Psoas muscle (tissue), 8 donors: ENCODE measurements at places on chromosomes 2 and 18.

GRCh38 chr2:121257480-121257840 is 27.5 kb downstream of the TFCP2L1 start:
- DNase-seq = no peak

DNA sequence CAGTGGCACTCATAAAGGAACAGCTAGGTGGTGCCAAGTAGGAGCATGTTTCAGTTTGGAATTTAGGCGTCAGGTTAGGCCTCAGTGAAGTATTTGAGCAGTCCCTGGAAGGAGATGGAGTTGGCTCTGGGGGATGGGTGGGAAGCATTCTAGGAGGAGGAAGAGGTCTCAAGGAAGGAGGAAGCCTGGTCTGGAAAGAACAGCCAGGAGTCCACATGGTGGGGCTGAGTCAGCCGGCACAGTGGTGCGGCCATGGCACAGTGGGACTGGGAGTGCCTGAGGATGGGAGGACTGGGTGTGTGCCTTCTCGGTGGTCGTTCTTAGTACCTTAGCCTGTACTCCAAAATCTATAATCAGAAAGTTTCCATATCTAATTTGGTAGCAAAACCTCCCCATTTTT is 373.3 kb downstream of the PTPRM start:
- DNase-seq = no peak

GRCh38 chr18:12278741-12279682 is 24.9 kb downstream of the CIDEA start:
- DNase-seq = peak; percentile 83

DNA sequence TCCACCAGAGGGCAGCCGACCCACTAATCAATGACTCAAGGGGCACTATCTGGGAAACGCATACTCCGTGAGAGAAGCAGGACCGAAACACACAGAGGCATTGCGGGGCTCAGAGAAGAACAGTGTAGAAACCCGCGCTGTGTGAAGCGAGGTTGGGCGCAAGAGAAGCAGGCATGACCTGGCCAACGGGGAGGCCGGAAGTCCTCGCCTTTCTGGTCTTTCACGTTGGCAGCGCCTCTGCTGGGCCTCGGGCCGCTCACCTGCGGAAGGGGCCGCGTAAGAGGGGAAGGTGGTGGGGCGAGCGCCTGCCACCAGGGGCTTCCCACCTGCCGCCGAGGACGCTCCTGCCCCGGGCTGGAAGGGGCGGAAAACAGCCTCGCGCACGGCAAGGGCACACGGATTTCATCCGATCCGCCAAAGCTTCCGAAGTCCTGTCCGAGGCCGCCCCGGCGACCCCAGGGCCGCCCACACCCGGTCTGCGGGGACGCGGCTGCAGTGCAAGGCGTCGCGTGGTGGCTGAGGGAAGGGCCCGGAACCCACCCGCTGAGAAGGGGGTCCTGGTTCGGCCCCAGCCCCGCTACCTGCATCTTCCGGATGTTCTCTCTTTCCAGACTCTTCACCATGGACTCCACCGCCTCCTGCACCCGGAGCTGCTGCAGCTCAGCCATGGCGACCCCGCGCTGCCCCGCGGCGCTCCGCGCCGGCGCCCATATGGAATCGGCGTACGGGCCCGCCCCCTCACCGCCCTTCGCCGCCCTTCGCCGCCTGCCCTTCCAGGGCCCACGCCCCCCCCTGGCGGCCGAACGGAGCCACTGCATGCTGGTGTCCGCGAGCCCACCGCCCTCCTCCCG is at the start of gene FAM136A:
TSS of gene FAM136A (minus strand) at position 724 of the 851 bp plus-strand sequence. CDS start at position 668, 56 bp downstream.
- peak; percentile 93 for DNase-seq

DNA sequence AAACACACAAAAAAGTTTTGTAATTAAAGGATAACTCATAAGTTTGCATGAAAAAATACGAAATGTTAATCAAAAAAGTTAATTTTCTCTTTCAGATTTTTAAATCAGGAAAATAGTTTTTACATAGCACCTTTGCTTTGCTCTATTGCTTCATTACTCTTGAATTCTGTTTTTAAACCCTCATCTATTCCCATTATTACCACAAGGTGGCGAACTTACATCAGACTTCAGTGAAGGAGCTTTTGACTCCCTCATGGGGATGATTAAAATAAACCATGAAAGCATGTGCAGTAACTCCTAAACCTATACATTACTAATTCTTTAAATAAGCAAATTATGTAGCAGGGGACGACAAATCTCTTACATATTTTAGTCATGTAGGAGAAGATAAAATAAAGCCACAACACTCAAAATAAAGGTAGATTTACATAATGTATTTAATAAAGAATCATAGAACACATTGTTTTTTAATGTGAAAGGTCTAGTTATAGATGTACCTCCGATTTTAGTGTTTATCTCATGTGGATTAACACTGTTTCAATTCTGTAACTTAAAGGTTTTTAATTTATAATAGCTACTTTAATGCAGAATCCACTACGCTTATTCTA is 105.2 kb downstream of the NETO1 start:
- no peak for DNase-seq

DNA sequence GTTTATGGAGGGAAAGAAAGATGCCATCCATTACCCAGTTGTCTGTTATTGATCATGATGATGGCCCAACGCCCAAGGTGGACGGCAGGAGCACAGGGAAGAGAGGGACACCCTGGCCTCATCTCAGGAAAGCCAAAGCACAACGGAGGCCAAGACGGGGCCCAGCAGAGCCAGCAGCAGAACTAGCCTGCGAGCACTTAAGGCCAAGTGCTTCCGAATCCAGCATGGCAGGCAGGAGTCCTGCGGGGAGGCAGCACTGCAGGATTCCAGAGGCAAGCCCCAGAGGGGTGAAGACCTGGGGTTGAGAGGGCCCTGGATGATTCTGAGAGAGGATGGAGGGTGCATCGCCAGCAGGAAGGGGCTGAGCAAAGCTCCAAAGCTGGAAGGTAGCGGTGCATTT is 28.3 kb upstream of the KLHL29 start:
- no peak for DNase-seq

DNA sequence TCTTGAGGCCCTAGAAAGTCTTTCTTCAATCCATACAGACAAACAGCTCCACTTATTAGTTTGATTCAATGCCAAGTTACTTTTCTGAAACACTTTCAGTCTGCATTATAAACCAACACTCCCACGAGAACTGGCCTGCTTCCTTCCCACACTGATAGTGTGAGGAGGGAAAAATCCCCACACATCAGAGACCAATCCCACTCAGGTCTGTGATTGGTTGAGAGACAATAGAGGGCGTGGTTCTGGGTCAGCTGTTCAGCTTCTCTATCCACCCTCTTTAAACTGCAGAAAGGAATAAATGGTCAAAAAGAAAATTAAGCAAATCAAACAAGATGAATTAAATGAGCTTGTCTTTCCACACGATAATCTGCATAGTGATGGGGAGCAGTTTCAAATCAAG is 152.5 kb downstream of the NRP2 start:
- no peak for DNase-seq

DNA sequence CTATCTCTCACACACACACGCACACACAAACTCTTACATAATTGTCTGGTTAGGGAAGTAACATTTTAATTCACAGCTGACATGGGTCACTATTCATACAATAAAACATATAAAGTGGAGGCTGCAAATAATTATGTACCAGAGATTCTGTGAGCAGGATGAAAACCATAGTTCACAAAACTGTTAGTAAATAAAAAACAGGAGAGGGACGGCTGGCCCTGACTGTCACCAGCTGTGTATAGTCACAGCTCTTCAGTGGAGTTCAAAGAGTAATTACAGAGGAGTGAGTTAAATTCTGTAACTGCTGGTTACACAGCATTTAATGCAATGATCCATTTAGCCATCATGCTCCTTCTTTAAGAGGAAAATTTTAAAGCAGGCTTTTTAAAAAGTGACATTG is 76.9 kb downstream of the NRXN1 start:
- no peak for DNase-seq

DNA sequence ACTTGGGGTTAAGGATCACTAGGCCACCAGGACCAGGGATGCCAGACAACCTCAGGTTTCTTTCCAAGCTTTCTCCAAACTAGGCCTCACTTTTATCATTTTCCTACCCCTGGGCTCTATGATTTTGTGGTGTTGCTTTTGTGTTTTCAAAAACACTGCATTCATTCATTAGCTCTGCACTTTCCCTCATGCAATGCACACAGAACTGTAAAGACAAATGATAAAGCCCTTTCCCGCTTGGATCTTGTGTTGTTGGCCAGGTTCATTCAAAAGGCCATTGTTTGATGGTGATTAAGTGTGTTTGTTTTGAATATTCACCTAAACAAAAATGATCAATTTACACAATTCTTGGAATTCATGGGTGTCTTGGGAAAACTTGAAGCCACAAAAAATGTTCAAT is 210.7 kb upstream of the TNP1 start:
- no peak for DNase-seq

GRCh38 chr2:179991344-179991743 is 15.8 kb downstream of the CWC22 start:
- no peak for DNase-seq

DNA sequence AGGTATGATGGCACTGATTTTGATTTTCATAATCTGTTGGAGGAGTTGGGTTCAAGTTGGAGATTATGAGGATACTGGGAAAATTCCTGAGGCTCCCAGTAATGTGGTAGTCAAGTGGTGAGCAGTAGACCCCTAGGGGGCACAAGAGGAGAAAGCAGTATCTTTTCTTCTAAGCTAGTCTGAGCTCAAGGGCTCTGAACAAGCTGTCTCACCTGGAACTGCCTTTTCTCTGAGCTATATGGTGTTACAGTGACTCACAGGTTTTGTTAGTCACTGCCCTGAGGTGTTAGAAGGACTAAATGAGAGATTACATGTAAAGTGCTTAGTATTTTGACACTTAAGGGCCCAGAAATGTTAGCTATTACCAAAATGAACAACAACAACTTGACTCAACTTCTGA is 42.2 kb downstream of the CD302 start:
- no peak for DNase-seq

DNA sequence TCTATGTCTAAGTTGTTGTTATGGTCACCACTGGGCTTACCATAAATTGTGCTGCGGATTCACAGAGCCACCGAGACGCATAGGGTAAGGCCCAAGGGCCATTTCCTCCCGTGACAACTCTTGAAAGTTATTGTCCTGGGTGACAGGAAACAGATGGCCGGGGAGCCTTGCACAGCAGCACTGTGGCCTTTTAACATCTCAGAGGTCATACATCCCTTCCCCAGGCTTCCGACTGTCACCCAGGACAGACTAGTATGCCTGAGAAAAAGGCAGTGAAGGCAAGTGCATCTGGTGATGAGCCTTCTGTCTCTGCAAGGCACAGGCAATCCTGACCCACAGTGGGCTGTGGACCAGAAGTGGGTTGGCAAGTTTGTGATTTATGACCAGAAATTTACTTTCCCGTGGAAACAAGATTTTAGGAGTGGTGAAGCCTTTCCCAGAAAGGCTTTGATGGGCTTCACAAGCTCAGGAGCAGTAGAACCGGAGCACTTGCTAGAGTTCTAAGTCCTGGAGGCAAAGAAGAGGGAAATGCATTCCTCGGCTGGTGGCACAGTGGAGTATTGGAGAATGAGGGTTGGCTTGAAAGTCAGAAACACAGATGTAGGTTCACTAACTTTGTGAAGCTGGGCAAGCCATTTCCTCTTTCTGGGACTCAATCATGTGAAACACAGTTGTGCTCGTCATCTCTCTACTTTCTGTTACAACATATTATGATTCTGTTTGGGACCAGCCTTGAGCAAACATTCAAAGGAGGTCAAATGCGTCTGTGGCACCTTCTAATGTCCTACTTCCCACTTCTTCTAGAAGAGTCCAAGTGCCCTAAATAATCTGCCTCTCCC is 2.0 kb upstream of the CAPN14 start:
- no peak for DNase-seq

DNA sequence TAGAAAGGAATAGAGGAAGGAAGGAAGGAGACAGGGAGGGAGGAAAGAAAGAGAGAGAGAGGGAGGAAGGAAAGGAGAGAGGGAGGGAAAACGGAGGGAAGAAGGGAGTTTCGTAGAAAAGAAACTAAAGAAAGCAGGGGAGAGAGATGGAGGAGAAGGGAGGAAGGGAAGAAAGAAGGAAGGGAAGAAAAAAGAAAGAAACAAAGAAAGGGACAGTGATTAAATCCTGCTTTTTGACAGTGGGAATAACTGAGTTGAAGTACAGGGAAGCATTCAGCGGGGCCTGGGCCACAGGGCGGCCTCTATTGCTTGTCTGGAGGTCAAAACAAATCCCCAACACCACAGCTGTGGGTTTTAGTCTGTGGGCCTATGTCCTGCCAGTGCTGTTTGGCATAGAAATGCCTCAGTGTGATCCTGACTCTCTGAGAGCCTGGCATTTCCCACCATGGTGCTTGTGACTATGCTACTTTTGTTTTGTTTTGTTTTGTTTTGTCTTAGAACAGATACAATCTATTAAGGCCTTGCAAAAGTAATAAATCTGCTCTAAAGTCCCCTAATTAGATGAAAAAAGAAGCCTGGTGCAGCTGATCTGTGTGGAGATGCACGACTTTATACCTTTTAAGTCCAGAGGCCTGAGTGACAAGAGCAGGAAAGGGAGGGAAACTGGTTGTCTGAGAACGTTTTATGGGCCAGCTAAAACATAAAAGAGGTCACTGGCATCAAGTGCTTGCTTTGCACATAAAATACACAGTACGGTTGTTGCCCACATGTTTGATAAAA is 40.0 kb downstream of the IL1RL2 start:
- DNase-seq = no peak

DNA sequence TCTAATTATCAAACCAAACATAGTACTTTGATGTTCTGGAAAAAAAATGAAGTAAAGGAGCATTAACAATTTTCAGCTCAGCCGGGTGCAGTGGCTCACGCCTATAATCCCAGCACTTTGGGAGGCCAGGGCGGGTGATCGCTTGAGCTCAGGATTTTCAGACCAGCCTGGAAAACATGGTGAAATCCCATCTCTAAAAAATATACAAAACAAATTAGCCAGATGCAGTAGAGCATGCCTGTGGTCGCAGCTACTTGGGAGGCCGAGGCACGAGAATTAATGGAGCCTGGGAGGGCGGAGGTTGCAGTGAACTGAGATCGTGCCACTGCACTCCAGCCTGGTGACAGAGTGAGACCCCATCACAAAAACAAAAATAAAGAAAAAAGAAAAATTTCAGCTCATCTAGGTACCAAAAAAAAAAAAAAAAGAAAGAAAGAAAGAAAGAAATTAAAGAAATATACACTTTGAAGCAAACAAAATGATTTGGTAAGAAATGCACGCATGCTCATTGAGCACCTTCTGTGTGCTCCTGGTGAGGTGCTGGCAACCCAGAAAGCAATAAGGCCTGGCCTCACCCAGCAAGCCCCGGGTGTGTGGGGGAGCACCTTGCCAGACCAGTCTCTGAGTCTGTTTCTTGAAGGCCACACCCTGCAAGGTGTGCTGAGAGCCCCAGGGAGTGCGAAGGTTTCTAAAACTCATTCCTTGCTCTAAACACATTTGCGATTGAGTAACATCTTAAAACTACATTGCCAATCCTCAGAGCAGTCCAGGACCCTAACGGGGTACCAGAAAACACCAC is 133.5 kb downstream of the TFCP2L1 start:
- DNase-seq = no peak

GRCh38 chr2:120272763-120273481 is 20.3 kb downstream of the RALB start:
- DNase-seq = no peak

GRCh38 chr2:55025627-55026026 is 24.6 kb downstream of the RTN4 start:
- no peak for DNase-seq

DNA sequence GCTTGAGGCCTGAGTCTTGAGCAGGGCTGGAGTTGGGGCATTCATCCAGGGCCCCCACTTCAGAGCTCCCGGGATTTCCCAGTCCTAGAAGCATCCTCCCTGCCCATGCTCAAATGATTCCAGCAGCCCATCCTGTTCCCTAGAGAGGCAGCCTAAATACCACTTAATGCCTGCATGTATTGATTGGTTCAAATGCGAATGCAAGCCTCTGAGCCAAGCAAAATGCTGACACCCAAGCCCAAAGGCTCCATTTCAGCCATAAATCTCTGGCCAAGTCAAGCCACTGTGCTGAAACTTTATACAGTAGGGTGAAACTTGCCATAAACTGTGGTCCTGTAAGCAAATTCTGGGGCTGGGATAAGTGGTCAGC is 279.8 kb downstream of the CLIP4 start:
- no peak for DNase-seq
